ENCODE measurements at places on chromosomes 1 and 21.

- DNase-seq, result peak; percentile 26
These were observed 98.6 kb upstream of the PPP2R5A start for GRCh38 chr1:212186427-212187207.

DNA sequence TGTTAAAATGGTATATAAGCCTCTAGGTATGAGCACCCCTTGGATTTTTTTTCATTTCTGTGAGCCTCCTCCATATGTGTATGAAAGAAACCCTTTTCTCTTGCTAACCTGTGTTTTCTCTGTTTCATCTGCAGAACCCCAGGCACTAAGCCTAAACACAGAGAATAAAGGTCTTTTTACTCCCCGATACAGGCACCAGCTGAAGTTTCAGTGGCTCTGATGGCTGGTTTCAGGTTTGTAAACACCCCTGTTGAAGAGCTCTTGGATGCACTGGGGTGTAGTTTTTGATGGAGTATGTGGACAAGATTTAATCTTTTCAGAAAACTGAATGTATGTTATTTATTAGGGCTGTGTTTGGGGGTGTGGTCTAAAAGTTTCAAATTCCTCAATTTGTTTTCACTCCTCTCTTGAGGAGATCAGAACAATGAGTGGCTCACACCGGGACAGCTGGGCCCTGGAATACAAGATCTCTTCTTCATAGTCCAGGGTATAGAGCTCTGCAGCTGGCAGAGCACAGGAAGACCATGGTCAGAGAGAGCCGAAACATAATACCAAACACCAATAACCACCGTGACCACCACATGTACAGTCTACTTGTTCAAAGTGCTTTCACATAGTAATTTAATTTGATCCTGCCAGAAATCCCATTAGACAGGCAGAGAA, 50.2 kb upstream of the VTCN1 start:
- no peak for DNase-seq

GRCh38 chr1:90963236-90963635, 58.6 kb downstream of the ZNF644 start:
- no peak for DNase-seq

DNA sequence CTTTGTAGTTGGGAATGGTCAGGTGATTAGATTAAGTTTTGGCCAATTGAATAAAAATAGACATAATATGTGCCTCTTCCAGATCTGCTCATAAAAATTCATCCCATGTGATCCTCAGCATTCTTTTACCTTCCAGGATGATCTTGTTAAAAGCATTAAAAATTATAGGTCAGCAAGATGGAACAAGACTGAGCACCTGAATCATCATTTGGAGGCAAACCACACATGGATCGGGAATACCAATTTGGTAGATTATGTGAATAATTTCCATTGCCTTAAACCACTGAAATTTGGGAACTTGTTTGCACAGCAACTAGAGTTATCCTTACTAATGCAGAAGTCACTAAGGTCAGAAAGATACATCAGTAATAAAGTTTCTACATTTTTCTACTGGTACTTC, 681.4 kb upstream of the ADGRL2 start:
- DNase-seq, result no peak

GRCh38 chr21:44962403-44962966, 22.7 kb downstream of the SLX9 start:
- no peak for DNase-seq

DNA sequence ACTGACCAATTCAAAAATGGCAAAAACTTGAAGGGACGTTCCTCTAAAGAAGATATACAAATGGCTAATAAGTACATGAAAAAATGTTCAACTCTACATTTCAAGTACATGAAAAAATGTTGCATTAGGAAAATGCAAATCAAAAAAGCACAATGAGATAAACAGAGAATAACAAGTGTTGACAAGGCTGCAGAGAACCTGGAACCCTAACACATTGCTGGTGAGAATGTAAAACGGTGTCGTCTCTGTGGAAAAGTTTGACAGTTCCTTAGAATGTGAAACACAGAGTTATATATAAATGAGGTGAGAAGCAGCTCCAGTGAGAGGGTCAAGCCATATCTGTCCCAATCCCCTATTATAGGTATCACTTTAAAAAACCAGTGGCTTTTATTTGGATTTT, 44.6 kb upstream of the RBM34 start:
- DNase-seq, result no peak

- DNase-seq, result no peak
These were observed 595 bp downstream of the GLUL start for GRCh38 chr1:182391028-182391361.

DNA sequence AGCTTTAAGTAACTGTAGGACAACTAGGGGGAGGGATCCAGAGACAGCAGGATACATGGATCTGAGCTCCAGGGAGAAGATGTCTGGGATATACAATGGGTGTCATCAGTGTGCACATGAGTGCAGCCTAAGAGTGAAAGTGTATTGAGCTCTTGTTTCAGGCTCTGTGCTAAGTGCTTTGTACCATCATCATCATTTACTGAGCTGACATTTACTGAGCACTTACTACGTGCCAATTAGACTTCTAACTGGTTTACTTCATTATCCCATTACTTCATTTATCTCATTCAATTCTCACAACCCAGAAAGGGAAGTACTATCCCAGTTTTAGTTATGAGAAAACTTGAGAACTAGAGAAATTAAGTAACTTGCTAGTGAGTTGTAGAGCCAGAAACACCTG, 4.5 kb upstream of the KDM4A start:
- DNase-seq, result no peak

DNA sequence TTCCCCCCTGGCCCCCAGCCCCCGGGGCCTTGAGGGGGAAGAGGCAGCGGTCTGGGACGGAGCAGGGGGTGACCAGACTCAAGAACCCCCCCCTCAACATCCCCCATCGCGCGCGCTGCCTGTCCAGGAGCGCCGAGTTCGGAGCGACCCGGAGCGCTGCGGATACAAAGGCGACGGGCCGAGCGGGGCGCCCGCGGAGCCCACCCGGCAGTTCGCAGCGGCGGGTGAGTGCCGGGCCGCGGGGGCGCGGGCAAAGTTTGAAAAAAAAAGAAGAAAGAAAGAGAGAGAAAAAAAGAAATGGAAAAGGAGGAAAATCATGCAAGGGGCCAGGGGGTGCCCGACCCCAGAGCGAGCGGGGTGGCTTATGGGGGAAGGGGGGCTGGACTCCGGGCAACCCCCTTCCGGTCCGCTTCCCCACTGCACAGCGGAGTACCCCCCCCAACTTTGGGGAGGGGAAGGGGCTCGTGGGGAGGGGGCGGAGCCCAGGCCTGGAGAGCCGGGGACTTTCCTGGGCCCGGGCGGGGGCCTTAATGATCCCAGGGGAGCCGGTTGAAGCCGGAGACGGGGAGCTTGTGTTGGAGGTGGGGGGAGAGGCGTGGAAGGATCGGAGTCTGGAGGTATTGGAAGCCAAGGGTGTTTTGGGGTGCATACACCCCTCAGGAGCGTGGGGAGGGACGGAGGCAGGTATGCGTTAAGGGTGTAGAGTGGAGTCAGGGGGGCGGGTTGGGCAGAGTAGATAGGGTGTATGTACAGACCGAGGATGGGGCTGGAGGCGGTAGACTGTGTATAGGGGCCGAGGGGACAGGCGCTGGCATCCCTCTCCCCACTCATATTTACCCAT, 502 bp downstream of the VANGL2 start:
- peak; percentile 29 for DNase-seq

DNA sequence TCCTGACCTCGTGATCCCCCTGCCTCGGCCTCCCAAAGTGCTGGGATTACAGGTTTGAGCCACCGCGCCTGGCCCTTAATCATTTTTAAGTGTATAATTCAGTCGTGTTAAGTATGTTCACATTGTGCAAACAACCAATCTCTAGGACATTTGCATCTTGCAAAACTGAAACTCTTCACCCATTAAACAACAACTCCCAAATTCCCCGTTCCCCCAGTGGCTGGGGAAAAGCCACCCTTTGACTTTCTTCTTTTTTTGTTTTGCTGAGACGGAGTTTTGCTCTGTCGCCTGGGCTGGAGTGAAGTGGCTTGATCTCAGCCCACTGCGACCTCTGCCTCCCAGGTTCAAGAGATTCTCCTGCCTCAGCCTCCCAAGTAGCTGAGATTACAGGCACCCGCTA, 6.5 kb upstream of the THEMIS2 start:
- peak; percentile 49 for DNase-seq

DNA sequence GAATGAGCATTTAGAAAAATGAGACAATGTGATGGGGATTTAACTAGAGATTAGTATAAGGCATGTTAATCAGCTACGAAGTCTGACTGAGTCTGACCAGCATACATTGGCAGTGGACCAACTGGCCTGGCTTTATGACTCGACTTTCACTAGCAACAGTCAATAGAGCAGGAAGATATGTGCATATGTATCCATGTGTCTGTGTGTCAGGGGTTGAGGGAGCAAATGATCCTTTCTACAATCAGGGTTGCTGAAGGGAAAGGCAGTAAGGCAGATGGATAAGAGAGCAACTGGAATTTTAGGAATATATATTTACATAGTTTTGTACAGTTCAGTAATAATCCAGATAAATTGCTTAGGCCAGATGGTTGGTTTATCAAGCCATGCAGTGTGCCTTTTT, 645.6 kb downstream of the PLA2G4A start:
- DNase-seq, result no peak

GRCh38 chr1:27149084-27149761, 5.7 kb downstream of the SLC9A1 start:
- DNase-seq, result peak; percentile 45

DNA sequence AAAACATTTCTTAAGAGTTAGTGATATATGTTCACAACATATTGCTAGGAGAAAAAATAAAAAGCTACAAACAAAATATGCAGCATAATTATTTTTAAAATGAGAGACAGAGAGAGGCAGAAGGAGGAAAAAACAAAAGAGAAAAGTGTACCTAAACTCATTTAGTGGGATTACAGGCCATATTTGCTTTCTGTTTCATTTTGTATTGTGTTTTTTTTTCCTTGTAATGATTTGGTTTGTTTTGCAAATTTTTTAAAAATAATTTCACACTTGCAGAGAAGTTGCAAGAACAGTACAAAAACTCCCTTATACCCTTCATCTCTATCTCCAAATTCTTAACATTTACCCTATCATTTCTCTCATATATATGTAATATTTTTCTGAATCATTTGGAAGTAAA, 65.0 kb downstream of the LBR start:
- no peak for DNase-seq

GRCh38 chr1:159922511-159923202, 2.6 kb downstream of the TAGLN2 start:
- DNase-seq, result no peak

DNA sequence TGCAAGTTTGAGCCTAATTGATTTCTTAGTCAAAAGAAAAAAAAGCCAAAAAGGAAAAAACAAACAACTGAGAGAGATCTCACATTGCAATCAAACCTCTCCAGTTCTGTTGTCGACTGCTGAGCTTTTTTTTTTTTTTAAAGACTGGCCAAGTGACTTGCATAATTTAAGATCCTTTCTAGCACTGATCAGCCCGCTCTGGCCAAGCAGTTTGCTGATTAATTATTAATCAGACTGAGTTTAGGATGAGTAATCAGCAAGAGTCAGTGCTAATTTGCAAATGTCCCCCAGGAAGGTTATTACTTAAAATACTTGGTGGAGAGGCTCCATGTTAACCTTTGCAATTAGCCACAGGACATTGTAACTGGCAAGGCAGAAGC, 39.3 kb downstream of the HMGB4 start:
- DNase-seq, result no peak

DNA sequence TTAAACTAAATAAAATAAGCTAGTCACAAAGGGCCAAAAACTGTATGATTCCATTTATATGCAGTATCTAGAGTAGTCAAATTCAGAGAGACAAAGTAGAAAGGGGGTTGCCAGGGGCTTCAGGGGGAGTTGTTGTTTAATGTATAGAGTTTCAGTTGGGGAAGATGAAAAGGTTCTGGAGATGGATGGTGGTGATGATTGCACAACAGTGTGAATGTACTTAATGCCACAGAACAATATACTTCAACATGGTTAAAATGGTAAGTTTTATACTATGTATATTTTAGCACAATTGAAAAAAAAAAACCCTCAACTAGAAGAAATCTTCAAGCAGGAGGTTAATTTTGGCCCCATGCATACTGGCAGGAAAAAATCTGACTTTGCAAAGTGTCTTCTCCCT, 24.3 kb downstream of the VAV3 start:
- no peak for DNase-seq

- DNase-seq, result no peak
These were observed 265.6 kb downstream of the TM2D1 start for GRCh38 chr1:61459345-61459744.

GRCh38 chr1:232018231-232019025, 391.8 kb downstream of the DISC1 start:
- no peak for DNase-seq

DNA sequence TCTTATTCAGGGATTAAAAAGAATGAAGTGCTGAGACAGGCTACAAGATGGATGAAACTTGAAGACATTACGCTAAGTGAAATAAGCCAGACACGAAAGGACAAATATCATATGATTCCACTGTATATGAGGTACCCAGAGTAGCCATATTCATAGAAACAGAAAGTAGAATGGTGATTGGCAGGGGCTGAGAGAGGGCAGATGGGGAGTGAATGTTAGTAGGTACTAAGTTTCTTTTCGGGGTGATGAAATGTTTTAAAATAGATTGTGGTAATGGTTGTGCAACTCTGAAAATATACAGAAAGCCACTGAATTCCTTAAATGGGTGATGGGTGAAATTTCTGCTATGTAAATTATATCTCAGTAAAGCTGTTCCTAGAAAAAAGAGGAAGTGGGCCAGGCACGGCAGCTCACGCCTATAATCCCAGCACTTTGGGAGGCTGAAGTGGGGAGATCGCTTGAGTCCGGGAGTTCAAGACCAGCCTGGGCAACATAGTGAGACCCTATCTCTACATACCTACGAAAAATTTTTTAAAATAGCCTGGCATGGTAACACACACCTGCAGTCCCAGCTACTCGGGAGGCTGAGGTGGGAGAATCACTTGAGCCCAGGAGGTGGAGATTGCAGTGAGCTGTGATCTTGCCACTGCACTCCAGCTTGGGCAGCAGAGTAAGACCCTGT, 15.9 kb downstream of the SLC27A3 start:
- DNase-seq, result peak; percentile 98

DNA sequence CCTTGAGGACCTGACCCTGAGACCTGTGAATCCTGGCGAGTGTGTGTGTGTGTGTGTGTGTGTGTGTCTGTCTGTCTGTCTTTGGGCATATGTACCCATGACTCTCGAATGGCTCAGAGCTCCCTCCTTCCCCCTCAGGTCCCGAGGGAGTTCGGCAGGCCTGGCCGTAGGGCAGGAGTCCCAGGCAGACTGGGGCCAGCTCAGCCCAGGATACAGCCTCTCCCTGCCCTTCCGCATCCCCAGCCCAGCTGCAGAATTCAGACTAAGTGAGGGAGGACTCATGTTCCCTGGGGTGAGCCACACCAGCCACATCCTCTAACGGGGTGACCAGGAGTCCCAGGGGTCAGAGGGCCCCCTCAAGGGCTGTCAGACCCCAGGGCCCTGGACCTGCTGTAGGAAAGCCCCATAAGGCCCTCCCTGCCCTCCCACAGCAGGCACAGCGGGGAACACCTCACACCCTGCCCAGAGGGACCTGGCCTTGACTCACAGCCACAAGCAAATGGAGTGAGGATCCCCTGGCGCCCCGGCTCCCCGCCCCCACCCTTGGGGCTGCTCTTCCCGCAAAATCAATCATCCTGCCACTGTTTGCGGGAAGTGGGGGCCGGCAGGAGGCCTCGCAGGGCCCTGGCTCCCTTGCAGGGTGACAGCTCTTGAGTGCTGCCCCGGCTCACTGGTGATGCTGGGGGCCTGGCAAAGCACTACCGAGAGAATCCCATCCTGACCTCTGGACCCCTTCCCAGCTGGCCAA, 101.7 kb upstream of the CASZ1 start:
- no peak for DNase-seq

Data from suppressor macrophage (primary cell).